CD4-positive, alpha-beta T cell treated with Interleukin-12 subunit alpha and Interleukin-12 subunit beta, for 1 hour (primary cell): ENCODE measurements at places on chromosomes 6 and 20.

- DNase-seq, result peak; percentile 57
These were observed 9.1 kb downstream of the HIVEP2 start for GRCh38 chr6:142935553-142936517.

GRCh38 chr20:35264755-35265154 lies 13.2 kb downstream of the MMP24OS start:
- DNase-seq, result no peak

- DNase-seq, result no peak
These were observed 17.6 kb upstream of the SNAI1 start for GRCh38 chr20:49964964-49965780.

DNA sequence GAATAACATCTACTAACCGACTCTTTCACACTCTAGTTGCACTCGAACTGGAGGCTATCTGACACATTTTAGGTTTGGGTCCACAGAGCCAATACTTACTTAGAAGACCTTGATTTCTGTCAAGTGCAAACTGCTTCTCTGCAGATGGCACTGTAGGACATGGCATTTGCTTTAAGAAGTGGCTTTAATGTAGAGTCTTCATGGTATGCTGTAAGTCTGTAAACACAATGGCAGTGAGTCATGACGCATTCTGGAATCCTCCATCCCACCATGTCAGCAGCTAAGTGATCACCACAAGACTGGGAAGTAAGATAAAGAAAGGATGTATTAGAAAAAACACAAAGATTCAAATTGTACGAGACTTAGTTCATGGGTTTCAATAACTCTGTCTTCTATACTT lies 377.0 kb upstream of the NOX3 start:
- no peak for DNase-seq

- no peak for DNase-seq
These were observed 570 bp upstream of the FANCE start for GRCh38 chr6:35451354-35452182.

- DNase-seq, result no peak
These were observed 154.9 kb upstream of the CARMIL1 start for GRCh38 chr6:25124216-25124715.

DNA sequence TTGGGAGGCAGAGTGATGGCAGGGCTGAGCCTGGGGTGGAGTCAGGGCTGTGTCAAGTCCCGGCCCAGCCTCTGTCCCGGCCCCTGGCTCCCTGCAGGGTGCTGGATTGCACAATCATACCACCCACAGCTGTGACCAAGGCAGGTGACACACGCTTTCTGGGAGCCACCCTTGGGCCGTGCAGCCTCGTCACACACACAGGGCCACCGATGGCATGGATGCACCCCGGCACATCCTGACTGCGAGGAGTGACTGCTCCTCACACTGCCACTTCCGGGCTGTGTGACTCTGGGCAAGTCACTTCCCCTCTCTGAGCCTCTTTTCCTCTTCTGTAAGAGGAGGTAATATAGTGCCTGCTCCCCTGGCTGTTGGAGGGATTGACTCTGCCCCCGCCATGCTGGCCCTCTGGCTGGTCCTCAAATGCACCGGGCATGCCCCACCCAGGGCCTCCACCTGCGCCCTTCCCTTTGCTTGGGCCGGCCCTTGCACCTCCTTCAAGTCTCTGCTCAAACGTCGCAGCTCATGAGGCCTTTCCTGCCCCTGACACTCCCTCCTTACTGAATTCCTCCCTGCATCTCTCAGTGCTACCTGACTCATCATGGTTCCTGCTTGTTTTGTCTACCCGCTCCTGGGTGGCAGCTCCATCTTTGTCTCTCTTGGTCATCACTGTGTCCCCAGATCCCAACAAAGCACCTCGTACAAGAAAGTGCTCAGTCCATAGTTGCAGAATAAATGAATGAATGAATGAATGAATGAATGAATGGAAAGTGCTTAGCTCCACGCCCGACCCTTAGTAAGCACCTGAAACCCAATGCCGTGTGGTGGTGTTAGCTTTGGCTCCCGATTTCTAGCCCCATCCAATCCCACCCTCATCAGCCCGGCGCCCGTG lies 93.5 kb downstream of the CEBPB start:
- peak; percentile 21 for DNase-seq
